ENCODE measurements at places on chromosomes 16 and 17.

DNA sequence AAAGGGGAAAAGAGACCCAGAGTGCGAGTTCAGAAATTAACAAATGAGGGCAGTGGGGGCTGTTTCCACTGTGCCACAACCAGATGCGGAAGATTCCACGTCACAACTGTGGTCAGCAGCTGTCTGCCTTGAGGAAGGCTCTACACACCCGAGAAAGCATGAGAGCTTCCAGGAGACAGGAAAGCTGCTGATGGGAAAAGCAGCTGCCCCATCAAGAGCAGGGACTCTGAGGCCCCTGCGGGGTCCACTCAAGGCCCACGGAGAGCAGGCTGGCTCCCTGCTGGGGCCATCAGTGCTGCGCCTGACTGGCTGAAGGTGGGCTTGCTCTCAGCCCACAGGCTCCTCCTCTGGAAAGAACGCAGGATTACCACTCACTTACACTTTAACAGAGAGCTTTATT, 14.8 kb upstream of the TRAP1 start:
- no peak for DNase-seq

DNA sequence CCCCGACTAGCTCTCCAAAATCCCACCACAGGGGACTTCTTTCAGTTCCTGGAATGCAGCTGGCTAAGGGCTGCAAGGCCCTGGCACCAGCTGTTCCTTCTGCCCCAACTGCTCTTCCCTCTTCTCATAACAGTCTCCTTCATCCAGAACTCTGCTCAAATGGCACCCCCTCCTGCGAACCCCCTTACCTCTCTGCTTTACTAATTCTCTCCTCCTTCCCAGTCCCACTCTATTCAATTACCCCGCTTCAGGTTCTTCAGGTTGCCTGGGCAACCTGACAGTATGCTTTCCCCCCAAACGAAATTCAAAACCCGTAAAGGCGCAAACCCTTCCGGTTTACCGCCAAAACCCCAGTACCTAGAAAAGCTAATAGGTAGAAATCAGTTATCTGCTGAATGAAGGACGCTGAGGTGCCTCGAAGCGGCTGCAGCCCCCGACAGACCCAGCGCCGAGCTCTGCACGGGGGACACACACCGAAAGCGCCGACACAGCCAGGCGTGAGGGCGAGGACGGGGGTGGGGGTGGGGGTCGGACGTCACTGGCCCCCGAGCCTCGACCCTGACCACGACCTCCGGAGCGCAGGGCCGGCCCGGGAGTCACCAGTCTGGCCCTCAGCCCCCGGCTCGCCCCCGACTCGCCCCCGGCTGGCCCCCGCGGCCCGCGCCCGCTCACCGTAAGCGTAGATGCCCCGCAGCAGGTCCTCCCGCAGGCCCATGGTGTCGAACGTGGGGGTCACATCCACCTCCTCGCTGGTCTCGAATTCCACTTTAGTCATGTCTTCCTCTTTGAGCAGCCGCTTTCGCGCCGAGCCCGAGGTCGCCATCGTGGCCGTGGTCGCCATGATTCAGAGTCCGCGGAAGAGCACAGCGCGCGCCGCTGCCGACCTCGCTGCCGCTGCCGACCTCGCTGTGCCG, 550 bp downstream of the EIF4A3 start:
- no peak for DNase-seq

GRCh38 chr17:68248891-68249290, 1.0 kb downstream of the AMZ2 start:
- no peak for DNase-seq

- no peak for DNase-seq
Observed at GRCh38 chr17:8060274-8060673, 21.4 kb downstream of the ALOX15B start.

DNA sequence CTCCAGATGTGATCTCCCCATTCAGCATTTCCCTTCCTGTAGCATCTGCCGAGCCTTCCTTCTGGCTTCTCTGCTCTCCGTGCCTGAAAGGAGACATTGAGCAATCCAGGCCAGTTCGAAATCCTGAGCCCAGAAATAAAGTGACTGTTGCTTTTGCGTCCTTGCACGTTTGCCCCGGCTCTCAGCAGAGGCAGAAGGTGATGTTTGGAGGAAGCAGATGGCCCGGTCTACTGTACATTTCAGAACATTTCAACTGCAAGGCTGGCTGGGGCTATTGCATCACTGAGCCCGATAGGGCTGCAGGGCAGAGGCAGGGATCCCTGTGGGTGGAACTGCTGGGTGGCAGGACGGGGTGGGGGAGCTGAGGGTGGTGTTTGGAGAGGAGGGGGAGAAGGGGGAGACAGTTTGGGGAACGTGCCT, 29.4 kb downstream of the IRF8 start:
- no peak for DNase-seq

- no peak for DNase-seq
Observed at GRCh38 chr16:89572485-89573205, 2.9 kb upstream of the CPNE7 start.

DNA sequence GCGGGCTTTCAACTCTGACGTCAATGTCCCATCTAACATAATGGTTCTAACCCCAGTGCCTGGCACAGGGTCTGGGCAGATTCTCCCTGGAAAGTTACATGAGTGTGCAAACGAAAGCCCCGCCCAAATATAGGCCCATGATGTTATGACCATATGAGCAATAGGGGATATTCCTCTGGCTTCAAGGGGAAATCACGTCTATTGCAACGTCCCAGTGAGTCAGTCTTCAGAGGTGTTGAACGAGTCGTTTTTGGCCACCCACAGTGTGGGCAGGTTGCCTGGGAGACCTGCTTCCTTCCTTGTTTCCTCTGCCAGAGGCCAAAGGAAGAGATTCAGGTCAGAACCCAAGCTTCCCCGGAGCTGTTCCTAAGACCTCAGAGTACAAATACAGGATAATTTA, 30.3 kb downstream of the PIK3R5 start:
- DNase-seq, result no peak

DNA sequence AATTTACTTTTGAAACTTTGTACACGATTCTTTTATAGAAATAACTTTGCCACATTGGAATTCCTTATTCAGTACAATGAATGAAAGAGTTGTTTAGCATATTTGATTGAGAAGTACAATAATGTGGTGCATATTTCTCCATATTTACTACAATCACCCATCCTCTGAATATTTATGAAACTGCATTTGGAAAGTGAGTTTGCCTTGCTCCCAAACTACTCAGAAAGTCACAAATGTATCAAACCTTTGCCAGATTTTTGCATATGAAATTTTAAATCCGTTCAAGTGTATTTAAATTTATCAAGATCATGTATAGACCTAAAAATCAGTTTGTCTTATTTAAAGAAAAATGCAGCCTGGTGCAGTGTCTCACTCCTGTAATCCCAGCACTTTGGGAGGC, 148.7 kb downstream of the CDH11 start:
- no peak for DNase-seq
